ENCODE measurements at places on chromosomes 5 and 9.

DNA sequence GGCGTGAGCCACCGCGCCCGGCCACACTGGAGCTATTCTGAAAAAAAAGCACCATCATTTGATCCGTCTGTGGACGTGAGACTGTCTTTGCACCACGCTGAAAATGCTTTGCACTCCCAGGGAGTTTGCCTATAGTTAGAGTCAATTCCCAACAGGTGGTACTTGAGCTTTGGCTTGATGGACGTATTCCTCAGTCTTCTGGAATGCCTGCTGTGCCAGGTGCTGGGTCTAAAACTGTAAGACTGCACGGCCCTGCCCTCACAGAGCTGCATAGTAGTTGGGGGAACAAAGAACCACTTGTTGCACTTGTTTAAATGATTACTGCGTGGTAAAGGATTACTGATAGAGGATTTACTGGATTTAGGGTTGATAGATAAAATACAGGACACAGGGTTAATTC is 3.4 kb upstream of the CCNO start:
- DNase-seq: no peak

GRCh38 chr9:137448602-137448962 is 7.4 kb upstream of the ENTPD8 start:
- DNase-seq: no peak

DNA sequence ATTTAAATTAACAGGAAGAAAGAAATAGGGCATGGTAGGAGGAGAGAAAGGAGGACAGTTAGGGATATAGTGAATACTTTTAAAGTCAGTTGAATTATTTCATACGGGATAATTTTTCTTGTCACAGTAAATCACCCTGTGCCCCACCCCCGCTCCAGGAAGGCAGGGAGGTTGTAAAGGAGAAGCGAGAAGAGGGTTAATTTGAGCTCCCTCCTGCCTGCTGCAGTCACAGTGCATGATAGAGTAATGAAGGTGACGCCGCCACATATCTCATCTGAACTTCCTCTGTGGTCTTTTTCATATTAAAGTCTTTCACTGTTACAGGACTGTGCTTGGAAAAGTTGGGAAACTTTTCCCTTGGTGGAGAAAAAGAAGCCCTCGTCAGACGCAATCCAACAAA is 896 bp upstream of the PCSK5 start:
- no peak for DNase-seq

DNA sequence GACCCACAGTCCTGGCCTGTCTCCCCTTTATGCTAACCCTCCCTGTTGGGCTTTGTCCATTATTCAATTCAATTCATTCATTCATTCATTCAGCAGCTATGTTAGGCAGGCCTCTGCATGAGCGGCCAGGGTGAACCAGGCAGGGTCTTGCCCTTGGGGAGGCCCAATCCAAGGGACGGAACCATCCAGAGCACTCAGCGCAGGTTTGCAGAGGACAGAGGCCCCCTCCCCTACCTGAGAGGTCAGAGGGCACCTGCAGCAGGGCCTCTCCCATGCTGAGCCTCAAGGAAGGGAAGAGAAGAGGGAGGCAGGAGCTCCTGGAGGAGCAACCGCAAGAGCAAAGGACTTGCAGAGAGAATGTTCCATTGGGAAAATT is 61.4 kb downstream of the C9orf50 start:
- no peak for DNase-seq

DNA sequence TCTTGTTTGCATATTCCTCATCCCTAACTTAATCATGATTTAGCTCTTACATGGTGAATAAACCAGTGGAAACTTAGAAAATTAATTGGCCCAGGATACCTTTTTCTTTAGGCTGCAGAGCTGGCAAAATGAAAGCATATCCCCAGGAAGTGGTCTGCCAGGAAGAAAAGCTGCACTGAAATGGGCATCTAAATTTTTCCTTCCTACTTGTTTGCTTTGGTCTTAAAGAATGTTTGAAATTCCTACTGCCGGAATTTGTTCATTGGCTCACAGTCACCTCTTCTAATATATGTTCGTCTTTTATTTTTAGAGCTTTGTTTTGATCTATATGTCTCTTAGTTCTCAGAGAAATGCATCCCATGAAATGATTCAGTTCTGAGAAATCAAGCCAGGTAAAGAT is 113.2 kb upstream of the ELL2 start:
- no peak for DNase-seq

DNA sequence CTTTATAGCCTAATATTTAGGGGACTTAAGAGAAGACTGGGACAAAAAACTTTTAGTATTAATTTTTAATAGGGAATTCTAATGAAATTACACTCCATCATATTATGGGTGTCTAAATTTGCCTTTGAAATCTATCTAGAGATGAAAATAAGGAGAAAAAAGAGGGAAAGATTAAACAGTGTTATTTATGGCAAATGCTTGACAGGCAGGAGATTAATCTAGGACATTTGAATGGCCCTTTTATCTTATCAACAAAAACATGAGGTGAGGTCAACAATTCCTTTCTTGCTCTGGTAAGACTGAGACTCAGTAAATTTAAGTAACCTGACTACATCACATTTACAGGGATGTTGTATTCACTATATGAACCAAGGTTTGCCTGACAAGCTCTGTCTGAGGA is 852.8 kb upstream of the CTNND2 start:
- no peak for DNase-seq

DNA sequence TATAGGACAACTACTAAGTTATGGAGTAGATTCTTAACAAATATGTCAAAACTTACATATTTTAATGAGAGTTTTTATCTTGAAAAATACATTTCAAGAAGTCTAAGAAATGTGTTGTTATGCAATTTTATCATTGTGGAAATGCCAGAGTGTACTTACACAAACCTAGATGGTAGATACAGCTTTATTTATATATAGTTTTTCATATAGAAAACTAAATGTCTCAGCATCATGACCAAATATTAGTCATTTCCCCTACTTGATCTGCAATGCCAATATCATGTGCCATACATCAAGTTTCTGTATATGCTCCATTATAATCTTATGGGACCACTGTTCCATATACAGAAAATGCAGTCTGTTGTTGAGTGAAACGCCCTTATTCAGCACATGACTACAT is 28.7 kb downstream of the CAST start:
- DNase-seq: no peak
